ENCODE measurements at places on chromosomes 11 and 22.

GRCh38 chr11:78351979-78352841, 65.4 kb downstream of the GAB2 start:
- DNase-seq: no peak

DNA sequence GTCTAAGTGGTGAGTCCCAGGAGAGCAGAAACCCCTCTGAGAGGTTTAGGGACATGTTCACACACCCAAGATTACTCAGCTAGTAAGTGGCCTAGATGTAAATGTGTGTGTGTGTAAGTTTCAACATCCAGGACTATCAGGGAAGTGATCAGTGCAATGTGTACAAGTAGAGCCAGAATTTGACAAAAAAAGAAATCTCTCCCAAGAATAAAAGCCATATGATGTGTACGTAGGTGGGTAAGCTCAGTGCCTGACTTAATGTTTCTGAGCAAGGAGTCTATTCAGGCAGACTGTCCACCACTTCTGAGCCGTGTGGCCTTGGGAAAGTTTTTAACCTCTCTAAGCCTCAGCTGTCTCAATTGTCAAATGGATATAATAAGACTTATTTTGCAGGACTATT, 133.8 kb upstream of the NAV2 start:
- no peak for DNase-seq

DNA sequence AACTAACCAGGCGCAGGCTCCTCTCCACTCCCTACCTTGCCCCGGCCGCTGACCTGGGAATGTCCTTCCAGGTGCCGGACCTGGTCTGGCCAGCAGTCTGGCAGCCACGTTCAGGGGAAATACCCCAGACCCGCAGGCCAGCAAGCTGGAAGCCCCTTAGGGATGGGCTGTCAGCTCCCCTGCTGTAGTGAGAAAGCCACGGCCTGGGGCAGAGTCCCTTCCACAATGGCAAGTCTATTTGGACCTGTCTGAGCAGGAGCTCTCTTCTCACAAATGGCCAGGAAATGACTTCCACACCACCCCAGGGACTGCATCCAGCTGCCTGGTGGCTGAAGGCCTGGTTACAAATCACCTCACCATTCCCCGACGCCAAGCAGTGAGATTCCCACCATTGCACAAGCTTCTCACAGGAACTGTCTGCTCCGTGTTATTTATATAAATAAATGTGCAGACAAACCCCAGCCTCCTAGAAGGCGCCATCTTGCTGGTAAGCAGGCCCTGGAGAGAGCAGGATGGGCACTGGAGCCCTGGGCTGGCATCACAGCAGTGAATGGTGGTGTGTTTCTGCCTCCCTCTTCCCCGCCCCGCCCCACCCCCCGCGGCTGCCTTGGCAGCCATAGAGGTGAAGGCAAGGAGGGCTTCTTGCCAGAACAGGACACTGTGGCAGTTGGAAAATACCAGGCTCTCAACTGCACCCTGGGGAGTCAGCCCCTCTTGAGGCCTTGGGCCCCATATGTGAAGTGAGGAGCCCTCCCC, 23.7 kb downstream of the RSPH14 start:
- DNase-seq: no peak

GRCh38 chr22:34688825-34689224, 377.1 kb upstream of the ISX start:
- DNase-seq: no peak

DNA sequence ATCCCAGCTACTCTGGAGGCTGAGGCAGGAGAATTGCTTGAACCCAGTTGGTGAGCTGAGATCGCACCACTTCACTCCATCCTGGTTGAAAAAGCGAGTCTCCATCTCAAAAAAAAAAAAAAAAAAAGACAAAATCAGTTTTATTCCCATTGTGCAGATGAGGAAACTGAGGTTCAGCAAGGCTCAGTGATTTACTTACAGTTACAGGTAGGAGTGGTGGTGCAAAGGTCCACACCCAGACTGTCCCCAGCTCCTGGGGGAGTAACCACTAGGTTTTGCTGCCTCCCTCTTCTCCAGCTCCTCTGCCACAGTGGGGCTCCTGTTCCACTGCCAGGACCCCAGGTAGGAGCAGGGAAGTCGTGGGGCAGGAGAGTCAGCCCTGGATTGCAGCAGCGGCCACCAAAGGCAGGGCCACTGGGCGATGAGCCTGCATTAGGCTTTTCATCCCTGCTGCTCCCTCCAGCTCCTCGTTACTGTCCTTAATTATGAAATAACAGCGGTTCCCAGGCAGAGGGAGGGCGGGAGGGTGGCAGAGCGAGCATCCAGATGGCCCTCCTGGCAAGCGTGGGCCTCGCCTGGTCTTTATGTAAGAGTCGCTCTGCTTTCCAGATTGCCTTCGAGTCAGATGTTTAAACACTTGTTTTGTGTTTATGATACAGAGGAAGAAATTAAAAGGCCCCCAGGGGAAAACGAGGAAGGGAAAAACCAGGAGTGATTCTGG, 15.5 kb upstream of the RASD2 start:
- no peak for DNase-seq
